MCF 10A (cell line): ENCODE measurements at places on chromosomes 6 and 20.
A peak's percentile ranks its signal among the peaks of the same experiment; 100 is the strongest.

DNA sequence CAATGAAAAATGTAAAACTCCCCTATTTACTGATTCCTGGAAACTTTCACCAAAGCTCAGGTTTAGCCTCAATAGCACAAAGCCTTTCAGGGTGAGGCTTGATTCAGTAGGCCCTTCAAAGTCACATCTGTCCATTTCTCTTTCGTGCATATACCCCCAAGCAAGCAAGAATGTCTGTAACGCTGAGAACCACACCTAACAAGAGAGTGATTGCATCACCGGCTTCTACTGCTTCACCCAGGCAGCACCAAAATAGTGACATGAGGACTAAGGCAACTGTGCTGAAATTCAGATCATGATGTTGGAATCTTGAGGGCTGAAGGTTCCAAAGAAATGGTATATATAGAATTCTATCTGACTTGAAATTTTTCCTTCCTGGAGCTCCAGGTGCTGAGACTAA lies 26.1 kb downstream of the CGA start:
- H3K36me3 ChIP-seq = no peaks in the 10 kb centered on the region
- H3K27ac ChIP-seq = no peak overlapping the region
- peaks cover 10% of the 10 kb centered on the region for H3K4me1 ChIP-seq
- peak; percentile 13 for DNase-seq
- peaks cover 24% of the 10 kb centered on the region for H3K27me3 ChIP-seq

DNA sequence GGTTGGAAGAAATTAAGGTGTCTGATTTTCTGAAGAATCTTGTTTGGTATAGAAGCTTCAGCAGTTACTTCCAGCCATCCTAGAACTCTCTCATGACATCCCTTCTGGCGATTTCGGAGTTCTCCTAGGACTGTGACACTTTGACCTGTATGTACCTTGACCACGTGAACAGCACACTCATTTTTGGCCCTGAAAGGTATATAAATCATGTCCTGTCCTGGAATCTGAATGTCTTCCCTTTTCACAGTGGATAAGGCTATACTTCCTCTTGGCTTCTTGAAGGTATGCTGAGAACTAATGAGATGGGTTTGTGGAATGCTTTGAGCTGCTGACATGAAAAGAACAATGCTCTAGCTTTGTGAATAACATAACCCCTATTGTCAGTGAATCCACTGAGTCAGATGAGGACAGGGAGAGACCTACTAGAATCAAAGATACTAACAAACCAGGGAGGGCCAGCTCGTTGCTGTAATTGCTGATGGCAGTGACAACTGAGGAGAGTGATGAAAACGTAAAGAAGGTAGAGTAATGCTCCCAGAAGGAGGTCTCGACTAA lies 6.0 kb upstream of the ZDHHC14 start:
- no peak overlapping the region for H3K27ac ChIP-seq
- no peaks in the 10 kb centered on the region for H3K27me3 ChIP-seq
- no peak overlapping the region for H3K4me3 ChIP-seq
- H3K36me3 ChIP-seq = no peaks in the 10 kb centered on the region

DNA sequence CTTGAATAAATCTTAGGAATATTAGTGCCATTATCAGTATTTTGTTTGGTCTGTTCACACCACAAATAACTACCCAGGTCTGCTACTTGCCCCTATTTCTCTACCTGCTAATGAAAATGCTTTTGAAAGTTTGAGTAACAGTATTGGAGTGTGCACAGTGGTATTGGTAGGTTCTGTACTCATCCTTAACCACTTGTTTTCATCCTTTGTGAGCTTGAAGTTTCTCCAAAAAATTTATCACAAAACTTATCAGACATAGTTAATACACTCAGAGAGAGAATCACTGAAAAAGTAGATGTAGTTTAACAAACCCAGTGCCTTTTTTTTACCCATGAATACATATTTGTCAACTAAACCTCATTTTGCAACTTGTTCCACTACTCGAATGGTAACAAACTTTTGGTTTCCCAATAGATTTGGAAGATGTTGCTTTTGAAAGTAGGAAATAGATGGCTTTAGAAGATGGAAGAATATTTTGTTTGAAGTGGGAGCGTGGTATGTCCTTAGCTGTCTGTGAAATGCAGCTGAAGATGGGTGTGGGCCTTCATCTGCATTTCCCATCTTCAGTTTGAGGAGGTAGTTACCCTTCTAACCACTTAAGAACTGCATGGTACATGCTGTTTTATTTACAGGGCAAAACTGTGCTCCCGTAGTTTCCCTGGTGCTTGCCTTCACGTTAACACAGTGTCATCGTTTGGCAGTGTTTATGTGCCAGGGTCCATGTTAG lies 9.0 kb downstream of the PTPN1 start:
- peaks cover 51% of the 10 kb centered on the region for H3K4me1 ChIP-seq
- H3K36me3 ChIP-seq = peaks cover 11% of the 10 kb centered on the region
- no peak overlapping the region for H3K4me3 ChIP-seq
- no peaks in the 10 kb centered on the region for H3K27me3 ChIP-seq
- H3K27ac ChIP-seq = peak overlapping the region; percentile 46

DNA sequence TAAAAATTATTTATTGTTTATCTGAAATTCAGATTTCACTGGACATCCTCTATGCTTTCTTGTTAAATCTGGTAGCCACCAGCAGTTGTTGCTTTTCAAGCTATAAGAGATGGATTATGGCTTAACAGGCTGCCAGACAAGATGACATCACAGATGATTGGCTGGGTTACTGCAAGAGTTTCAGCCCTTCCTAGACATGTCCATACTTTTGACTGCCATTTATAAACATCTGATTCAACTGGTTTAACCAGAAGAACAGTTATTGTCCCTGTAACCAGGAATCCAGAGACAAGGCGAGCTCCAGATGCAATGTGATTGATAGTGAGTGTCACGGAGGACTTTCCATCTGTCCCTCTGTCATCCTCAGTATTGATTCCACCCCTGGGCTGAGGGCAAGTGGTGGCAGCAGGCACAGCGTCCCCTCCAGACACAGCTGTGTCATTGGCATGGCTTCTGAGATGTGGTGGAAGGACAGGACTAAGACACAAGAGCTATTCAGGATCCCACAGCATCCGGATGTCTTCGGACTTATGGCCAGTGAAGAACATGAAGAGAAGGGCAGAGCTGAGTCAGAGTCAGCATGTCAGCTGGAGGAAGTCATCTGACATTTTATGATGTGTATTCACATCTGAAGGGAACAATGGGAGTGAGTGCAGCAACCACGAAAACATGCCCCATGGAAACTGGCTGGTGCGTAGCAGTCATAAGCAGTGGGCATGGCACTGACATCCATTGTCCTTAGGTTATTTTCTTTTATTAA lies 284.5 kb upstream of the CDYL start:
- H3K36me3 ChIP-seq = no peaks in the 10 kb centered on the region
- H3K27me3 ChIP-seq = no peaks in the 10 kb centered on the region
- DNase-seq = no peak
- H3K4me1 ChIP-seq = no peaks in the 10 kb centered on the region

DNA sequence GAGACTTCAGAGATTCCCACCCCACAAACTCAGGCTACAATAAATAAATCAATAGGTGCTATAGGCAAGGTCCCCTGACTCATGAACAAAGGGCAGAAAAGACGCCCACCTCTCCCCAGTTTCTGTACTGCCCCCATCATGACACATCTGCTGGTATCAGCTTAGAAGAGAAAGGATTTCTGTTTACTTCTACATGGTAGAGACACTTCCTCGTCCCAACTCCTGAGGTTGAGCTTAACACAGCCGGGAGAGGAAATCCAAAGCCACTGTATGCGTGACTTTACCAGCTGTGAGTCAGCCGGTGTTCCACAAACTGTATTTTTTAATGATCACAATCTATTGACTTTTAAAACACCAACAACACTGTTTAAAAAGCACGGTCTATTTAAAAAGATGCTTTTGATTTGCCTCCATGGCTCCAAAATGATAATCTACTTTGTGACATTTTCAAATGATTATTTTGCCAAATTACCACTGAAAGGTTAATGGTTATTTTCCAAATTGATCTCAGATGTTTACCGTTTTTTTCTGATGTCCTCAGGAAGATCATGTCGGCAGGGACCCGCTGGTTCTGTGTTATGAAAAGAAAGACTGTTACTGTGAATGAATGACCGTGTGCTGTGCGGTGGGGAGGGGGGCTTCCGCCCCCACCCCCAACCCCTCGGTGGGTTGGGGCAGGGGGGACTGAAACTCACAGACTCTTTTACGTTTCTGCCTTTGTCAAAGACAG lies 72.5 kb downstream of the ATP9A start:
- H3K4me1 ChIP-seq = peaks cover 21% of the 10 kb centered on the region
- H3K27me3 ChIP-seq = no peaks in the 10 kb centered on the region
- no peak overlapping the region for H3K4me3 ChIP-seq
- H3K36me3 ChIP-seq = no peaks in the 10 kb centered on the region

- H3K4me1 ChIP-seq = no peaks in the 10 kb centered on the region
- H3K27ac ChIP-seq = no peak overlapping the region
- no peak overlapping the region for H3K4me3 ChIP-seq
- DNase-seq = peak; percentile 3
- no peaks in the 10 kb centered on the region for H3K27me3 ChIP-seq
- peaks cover 6% of the 10 kb centered on the region for H3K36me3 ChIP-seq
Measured at GRCh38 chr6:40160826-40161225, 226.6 kb upstream of the MOCS1 start.

DNA sequence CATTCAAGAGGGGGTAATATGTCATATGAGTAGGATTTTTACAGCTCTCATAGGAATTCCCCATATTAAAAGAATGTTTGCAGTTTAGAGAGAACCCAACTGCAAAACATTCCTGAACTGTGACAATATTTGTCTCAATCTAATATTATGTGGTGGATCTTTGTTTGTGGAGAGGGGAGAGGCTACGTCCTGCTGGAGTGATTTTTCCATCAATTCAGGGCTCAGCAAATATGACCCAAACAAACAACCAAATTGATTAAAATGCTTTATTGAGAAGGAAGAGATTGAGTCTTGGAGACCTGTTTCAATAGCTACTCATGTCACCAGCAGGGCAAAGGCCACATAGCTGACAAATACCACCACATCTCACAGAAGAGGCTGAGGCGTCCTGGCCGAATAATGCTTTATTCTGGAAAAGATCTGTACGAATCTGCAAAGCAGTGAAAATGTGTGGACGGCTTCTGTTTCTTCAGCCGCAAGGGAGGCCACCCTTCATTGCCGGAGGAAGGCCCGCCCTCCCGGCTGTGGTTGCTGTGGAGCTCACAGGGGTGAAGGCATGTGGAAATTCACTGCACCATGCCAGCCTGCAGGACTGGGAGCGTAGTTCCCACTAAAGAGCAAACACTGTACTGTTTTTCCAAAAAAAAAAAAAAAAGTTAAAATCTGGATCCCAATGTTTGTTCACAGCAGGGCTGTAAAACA lies 89.7 kb upstream of the QKI start:
- no peak for DNase-seq
- H3K27me3 ChIP-seq = no peaks in the 10 kb centered on the region
- H3K27ac ChIP-seq = no peak overlapping the region
- peaks cover 6% of the 10 kb centered on the region for H3K4me1 ChIP-seq

- no peaks in the 10 kb centered on the region for H3K4me1 ChIP-seq
- no peaks in the 10 kb centered on the region for H3K36me3 ChIP-seq
- H3K27ac ChIP-seq = no peak overlapping the region
- no peak for DNase-seq
- H3K27me3 ChIP-seq = no peaks in the 10 kb centered on the region
Measured at GRCh38 chr20:19070026-19070425, 142.4 kb upstream of the SLC24A3 start.

DNA sequence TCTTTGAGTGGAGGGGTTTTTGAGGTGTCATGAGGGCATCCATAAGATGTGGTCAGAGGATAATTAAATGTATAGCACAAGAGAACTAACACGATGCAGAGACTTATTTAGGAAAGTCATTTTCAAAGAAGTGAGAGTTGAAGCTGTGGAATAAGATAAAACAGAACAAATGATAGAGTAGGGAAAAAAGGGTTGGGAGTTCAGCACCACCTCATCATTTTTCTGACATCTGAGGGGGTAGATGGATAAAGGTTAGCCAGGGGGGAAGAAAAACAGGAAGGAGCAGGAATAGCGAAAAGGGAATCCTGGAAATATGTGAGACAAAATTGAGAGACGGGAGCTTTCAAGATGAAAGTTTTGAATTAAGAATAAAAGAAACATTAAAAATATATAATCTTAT lies 434.2 kb downstream of the NKAIN2 start:
- no peaks in the 10 kb centered on the region for H3K36me3 ChIP-seq
- no peak for DNase-seq
- no peak overlapping the region for H3K27ac ChIP-seq
- no peak overlapping the region for H3K4me3 ChIP-seq

DNA sequence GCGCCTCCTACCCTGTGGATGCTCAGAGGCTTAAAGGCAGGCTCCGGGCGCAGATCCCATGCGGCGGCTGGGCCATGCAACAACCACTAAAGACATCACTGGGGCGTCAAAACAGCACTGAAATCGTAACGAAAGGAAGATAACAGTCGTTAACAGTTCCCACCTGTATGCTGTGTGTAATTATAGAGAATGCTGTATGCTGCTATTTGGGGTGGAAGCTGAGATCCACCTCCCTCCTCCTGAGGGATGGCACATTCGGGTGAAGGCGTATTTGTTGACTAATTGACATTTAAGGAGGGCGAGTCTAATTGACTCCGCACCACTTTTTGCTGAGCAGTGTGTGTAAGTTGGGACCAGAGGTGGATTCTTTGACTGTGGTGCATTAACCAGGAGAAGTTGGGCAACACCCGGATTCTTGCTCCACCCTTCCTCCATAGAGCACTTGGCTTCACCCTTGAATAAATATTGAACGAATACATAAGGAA lies 687 bp downstream of the SLC35A1 start:
- peak; percentile 65 for DNase-seq
- H3K36me3 ChIP-seq = peaks cover 10% of the 10 kb centered on the region
- H3K4me3 ChIP-seq = peak overlapping the region; percentile 93
- H3K4me1 ChIP-seq = peaks cover 8% of the 10 kb centered on the region
- H3K27me3 ChIP-seq = peaks cover under 1% of the 10 kb centered on the region

GRCh38 chr6:78593898-78594667 lies 273.3 kb upstream of the IRAK1BP1 start:
- no peaks in the 10 kb centered on the region for H3K27me3 ChIP-seq
- no peak overlapping the region for H3K4me3 ChIP-seq
- H3K36me3 ChIP-seq = no peaks in the 10 kb centered on the region
- peaks cover 10% of the 10 kb centered on the region for H3K4me1 ChIP-seq

- H3K27me3 ChIP-seq = no peaks in the 10 kb centered on the region
- peaks cover 36% of the 10 kb centered on the region for H3K4me1 ChIP-seq
- H3K27ac ChIP-seq = no peak overlapping the region
- H3K4me3 ChIP-seq = no peak overlapping the region
- DNase-seq = no peak
Measured at GRCh38 chr6:111597291-111598086, 8.2 kb downstream of the TRAF3IP2 start.

DNA sequence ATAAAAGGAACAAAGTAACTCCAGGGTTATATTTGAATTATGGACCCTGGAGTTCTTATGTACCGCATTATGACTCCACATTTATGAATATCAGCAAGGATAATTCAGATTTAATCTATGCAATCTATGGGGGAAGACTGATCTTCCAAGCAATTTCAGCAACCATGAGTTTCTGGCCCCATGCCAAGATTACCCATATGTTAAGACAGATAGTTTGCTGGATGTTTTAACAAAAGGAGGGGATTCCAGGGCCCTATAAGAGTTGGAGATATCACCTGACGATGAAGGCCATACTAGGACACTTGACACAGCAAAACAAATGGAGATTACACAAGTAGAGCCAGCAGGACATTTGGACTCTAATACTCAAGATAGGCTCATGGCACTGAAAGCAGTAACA lies 45.9 kb upstream of the PLN start:
- no peak overlapping the region for H3K4me3 ChIP-seq
- H3K36me3 ChIP-seq = no peaks in the 10 kb centered on the region
- no peaks in the 10 kb centered on the region for H3K27me3 ChIP-seq

GRCh38 chr6:110881546-110882273 lies 7.1 kb downstream of the AMD1 start:
- H3K4me3 ChIP-seq = no peak overlapping the region
- DNase-seq = no peak
- peaks cover 46% of the 10 kb centered on the region for H3K4me1 ChIP-seq

GRCh38 chr20:38143646-38144554 lies 21.2 kb downstream of the TGM2 start:
- DNase-seq = peak; percentile 97
- H3K4me3 ChIP-seq = peak overlapping the region; percentile 40
- H3K36me3 ChIP-seq = no peaks in the 10 kb centered on the region
- H3K27me3 ChIP-seq = no peaks in the 10 kb centered on the region
- H3K4me1 ChIP-seq = peaks cover 38% of the 10 kb centered on the region
